ENCODE measurements at places on chromosomes 7 and 10. TPM values are rescaled to one million over a fixed set of nuclear protein-coding genes. Genes with fewer than 3 reads are reported as not detected.

Gene ZSWIM8
- total RNA-seq = 159 TPM

Gene ANKRD22
- total RNA-seq = not detected

Gene FAM171A1
- 2.3 TPM for total RNA-seq

Gene PIK3CG
- 78.2 TPM for total RNA-seq

Gene CAV2
- total RNA-seq = not detected

Gene RTKN2
- 0.33 TPM for total RNA-seq

Gene TUBAL3
- not detected for total RNA-seq

Gene SAP25
- 32.5 TPM for total RNA-seq

Gene IPMK
- total RNA-seq = 4.6 TPM

Gene AKR1C4
- not detected for total RNA-seq

Gene EEPD1
- 0.45 TPM for total RNA-seq

Gene RET
- total RNA-seq = not detected

Gene ALOX5
- 12.4 TPM for total RNA-seq

Gene SPAM1
- not detected for total RNA-seq

Gene SEC31B
- total RNA-seq = 38.1 TPM

Gene ITGA8
- total RNA-seq = not detected

Gene LRMDA
- 2.4 TPM for total RNA-seq

Gene STYXL1
- total RNA-seq = 18.8 TPM

Gene SOSTDC1
- total RNA-seq = not detected

Gene GIMAP4
- 215 TPM for total RNA-seq

Gene ATP6V0A4
- total RNA-seq = not detected

Gene ACHE
- total RNA-seq = 0.84 TPM

Gene SLC26A3
- total RNA-seq = not detected

Gene SH3PXD2A
- 4.9 TPM for total RNA-seq

Gene SCIN
- total RNA-seq = not detected

Gene MYOZ1
- not detected for total RNA-seq

Gene PCDH15
- not detected for total RNA-seq

Gene CYP2C9
- total RNA-seq = not detected

Gene ANKRD1
- not detected for total RNA-seq

Gene TEX36
- not detected for total RNA-seq

Gene DYDC2
- not detected for total RNA-seq

Gene AFAP1L2
- 0.66 TPM for total RNA-seq

Gene CNPY1
- total RNA-seq = not detected

Gene ARL4A
- 54.7 TPM for total RNA-seq

Gene OPN4
- not detected for total RNA-seq

Gene SRRT
- 281 TPM for total RNA-seq

Gene RASA4
- 28.5 TPM for total RNA-seq

Gene LRRD1
- not detected for total RNA-seq

All from natural killer cell (primary cell).